ENCODE measurements at places on chromosomes 2 and 18.

DNA sequence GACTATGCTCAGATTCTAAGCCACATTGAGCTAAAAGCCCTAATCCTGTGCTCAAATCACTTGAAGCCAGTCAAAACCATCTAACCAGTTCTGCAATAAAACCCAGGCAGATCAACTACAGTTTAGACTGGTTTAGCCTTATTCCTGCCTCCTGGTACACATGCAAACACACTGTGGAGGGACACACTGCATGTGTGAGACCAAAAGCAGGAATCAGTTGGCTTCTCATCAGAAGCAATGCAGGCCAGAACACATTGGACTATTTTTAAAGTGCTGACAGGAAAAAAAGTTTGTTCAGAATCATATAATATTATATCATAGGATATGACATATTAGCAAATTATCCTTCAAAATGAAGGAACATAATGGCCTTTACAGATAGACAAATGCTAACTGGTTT lies 52.5 kb upstream of the NT5C1B start:
- no peak for DNase-seq

- no peak for DNase-seq
Observed at GRCh38 chr2:9524291-9524690, 31.3 kb downstream of the ADAM17 start.

DNA sequence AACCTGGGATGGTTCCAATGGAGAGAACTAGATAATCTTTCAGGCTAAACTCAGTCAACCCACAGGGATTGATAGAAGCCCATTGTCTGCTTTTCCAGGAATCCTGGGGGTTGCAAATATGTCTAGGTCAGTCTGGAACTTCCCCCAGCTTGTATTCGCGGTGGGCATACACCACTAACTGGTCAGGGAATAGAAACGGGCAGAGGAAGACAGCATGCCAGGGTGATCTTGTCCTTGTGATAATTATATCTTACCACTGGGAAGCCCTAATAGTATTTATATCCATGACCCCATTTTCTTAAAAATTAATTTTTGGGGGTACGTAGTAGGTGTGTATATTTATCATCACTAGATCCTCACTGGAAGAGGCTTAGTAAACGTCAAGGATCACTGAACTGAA lies 101.9 kb downstream of the SETBP1 start:
- no peak for DNase-seq

DNA sequence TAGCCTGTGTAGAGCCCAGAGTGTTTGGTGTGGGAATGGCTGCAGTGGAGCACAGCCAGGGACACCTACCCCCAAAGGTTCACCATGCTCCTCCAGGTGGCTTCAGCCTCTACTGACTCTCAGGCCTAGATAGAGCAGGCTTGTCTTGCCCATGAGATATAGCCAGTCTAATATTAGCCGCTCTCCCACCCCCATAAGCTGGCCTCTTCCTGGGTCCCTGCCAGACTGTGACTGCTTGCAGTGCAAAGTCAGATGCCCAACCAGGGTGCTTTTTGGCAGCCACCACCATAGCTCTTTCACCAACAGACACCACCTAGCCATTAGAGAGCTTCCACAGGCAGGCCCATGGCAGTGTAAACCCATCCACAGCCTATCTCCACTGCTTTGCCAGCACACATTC lies 405.3 kb downstream of the MBD2 start:
- no peak for DNase-seq

GRCh38 chr2:25757906-25758305 lies 84.5 kb upstream of the DTNB start:
- no peak for DNase-seq

- no peak for DNase-seq
Observed at GRCh38 chr18:48840491-48840877, 110.3 kb downstream of the SMAD7 start.

DNA sequence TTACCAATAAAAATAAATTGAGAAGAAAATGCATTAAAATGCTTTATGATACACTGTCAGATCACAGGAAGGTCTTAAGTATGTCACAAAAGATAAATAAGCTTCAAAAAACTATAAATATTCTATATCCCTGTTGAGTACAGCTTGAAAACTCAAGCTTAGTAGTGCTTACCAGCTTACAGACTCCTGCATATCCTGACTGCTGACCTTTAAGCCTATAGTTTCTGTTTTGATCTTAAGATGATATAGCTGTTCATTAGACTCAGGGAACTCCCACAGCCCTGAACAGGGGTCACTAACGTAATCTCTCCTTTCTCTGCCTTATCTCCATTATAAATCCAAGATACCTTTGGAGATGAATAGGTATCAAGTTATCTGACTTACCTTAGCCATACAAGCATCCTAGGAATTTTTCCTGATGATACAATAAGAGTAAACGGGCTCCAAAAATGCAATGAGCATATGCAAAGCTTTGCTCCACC lies 93.7 kb upstream of the RBBP8 start:
- DNase-seq = no peak

- DNase-seq = no peak
Observed at GRCh38 chr2:169106563-169107545, 37.5 kb downstream of the DHRS9 start.

DNA sequence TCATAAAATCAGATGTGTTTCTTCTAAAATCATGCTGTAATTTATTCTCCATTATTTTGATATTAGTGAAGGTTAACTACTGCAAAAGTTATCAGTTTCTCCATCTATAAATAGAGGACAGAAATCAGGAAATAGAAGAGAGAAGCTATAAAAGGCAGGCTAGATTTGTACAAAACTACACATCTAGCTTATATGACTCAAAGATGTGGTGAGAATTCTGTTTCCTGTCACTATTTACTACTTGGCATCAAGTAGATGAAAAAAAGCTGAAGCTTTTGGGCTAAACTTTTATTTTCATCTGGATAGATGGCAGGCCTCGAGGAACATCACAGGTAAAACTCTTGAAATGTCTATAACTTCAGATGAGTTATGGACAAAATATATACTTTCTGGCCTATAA lies 49.8 kb upstream of the NAB1 start:
- no peak for DNase-seq

- no peak for DNase-seq
Observed at GRCh38 chr2:197388866-197389587, 45.8 kb downstream of the SF3B1 start.

DNA sequence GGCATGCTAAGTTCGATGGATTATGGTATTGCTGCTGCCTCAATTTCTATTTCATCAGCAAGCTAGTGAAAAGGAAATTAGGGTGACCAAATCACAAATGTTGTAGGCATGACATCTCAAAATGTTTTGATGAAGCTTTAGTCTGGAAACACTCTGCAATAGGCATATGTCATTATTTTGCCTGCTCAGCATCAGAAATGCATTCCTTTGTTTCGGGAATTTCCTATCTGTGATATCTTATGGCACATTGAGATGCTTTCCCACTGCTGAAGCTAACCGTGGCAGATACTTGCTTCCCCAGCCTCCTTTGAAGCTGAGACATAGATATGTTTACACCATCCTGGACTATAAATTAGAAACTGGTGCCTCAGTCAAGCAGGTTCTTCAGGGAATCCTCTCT lies 119.7 kb downstream of the CDC42EP3 start:
- no peak for DNase-seq

DNA sequence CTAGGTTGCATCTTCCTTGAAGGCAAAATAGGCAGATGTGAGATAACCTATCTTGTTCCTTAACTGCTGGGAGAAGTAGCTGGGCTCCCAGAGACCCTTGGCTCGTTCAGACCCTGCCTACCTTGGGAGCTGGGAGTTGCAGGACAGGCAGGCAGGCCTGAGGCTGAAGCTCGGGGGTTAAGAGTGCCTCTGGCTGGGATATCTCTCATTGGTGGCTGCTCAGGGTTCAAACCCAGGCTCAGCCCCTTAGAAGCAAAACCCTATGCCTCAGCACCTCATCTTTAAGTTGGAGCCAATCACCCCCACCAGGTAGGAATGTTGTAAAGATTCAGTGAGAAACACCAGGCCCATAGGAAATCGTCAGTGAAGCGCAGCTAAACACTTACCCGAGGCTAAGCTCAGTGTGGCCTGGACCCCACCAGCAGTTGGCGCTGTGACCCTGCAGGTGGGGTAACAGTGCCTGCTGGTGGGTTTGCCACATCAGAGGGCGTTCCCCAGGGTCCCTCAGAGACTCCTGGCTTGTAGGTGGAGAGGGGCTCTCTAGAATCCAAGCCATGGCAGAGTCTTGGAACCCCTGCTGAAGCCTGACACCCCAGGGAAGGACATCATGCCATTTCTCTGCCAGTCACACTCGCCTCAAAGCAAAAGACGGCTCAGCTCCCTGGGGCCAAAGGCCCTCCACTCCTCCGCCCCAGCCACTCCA lies 54.6 kb upstream of the GPR17 start:
- DNase-seq = peak; percentile 69

- DNase-seq = peak; percentile 22
Observed at GRCh38 chr2:81984969-81985637, 1680.6 kb upstream of the LRRTM1 start.

DNA sequence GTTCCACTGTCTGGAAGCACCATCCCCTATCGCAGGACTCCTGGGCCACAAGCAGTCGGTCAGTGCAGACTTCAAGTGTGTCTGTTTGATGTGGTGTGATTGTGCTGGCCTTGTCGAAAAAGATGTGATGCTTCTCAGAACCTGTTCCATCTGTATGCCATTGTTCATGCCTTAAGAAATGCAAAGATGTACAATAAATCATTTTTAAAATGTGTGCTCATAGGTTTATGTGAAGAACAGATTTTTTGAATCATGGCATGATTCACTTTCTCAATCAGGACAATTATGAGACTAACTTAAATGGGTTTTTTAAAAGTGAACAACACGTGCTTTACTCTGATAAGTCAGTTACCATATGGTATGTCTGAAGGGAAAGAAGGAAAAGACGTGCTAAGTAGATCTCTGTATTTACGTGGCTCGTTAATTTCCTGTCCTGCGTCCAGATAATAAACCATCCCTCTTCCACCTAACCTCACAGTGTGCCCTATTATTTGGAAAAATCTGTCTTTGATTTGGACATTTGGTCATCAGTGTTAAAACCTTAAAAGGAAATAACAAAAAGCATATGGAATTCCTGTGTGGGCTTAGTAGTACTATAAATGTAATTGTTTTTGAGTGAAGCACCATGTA lies 54.9 kb downstream of the PRKRA start:
- DNase-seq = no peak

Data from testis (tissue), 5 donors.